ENCODE measurements at places on chromosomes 11 and 22. TPM values are rescaled to one million over a fixed set of nuclear protein-coding genes. Genes with fewer than 3 reads are reported as not detected.

DNA sequence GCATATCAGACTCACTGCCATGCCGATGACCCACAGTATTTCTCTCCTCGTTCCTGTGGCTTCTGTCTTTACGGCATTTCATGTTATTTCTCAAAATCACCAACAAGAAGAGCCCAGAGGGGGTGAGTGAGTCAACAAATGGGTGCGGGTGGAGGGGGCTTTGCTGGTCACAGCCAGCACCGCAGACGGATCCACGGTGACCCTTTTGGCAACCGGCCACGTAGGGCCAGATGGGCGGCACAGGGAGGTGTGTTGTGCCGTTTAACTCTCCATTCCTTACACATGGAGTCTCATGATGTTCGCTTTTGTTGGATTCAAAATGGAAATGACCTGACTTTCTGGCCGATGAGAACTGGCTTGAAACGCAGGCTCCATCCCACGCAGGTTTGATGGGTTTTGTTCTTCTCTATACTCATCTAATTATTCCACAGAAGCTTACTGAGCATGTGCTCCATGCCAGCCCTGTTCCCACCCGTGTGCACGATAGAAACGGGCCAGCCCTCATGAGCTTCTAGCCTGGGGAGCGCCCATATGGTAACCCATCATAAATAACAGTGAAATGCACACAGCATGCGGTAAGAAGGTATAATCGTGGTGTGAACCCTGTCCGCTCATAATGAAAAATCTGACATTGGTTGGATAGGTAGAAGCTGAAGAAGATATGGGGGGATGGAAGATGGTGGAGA is 319.9 kb downstream of the BRD1 start:
- DNase-seq: no peak

OR6A2 gene
- not detected for total RNA-seq

DNA sequence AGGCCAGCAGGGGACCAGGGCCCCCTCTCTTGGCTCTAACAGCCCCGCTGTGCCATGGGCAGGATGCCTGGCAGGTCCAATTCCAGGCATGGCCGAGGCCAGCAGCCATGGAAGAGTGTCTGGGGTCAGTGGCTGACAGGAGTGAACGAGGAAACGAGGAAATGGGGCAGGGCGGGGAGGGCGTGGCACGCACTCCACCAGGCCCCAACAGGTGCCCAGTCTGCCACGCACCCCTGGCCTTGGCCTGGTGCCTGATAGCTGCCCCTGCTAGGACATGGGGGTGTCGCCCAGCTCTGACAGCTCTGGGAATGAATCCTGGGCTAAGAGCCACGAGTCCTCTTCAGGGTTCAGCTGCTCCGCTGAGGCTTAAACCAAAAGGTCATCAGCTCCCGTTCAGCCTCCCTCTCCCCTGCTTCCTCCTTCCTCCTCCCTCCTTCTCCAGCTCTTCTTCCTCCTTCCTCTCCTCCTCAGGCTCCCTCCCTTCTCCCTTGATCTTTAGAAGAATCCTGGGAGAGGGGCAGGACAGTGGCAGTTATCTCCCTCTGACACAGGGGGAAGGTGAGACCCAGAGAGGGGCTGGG is 11.5 kb upstream of the TBC1D22A start:
- DNase-seq: no peak

- DNase-seq: no peak
Observed at GRCh38 chr11:101397979-101398378, 185.8 kb downstream of the TRPC6 start.
